ENCODE measurements at places on chromosomes 13 and 19. TPM values are rescaled to one million over a fixed set of nuclear protein-coding genes. Genes with fewer than 3 reads are reported as not detected.
A peak's percentile ranks its signal among the peaks of the same experiment; 100 is the strongest.

The LIM2 gene
- not detected for polyA plus RNA-seq

DNA sequence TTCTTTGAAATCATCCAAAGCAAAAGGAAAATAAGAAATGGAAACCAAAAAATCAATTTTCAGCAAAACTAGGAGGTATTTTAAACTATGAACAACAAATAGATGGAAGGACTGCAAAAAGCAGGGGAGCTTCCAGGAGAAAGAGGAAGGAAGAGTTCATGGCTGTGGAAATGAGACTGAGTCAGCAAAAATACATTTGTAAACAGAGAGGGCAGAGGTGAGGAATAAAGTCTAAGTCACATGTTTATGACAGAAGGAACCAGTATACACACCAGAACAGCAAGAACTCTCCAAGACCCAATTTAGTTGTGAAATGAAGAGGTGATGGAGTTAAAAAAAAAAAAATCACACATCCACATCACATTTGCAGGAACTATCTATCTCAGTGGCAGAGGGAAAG, 69.6 kb downstream of the RNASEH2B start:
- no peak for DNase-seq

DNA sequence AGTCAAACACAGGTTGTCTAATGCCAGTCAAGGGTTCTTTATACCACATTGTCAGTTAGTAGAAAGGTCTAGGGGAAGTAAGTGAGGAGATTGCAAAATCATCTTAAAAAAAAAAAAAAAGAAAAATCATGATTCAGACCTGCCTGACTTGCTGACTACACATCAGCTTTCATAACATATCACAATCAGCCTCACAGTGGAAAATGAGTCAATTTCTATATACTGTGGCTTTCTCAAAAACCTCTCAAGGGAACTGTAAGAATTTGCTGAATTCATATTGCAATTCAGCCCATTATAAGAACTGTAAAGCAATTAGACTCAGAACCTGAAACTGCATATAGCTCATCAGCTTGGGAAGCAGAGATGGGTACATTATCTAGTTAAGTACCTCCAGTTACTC, 75.3 kb upstream of the GPC6 start:
- DNase-seq, result no peak

The ZNF208 gene
- polyA plus RNA-seq, result 4.0 TPM

DNA sequence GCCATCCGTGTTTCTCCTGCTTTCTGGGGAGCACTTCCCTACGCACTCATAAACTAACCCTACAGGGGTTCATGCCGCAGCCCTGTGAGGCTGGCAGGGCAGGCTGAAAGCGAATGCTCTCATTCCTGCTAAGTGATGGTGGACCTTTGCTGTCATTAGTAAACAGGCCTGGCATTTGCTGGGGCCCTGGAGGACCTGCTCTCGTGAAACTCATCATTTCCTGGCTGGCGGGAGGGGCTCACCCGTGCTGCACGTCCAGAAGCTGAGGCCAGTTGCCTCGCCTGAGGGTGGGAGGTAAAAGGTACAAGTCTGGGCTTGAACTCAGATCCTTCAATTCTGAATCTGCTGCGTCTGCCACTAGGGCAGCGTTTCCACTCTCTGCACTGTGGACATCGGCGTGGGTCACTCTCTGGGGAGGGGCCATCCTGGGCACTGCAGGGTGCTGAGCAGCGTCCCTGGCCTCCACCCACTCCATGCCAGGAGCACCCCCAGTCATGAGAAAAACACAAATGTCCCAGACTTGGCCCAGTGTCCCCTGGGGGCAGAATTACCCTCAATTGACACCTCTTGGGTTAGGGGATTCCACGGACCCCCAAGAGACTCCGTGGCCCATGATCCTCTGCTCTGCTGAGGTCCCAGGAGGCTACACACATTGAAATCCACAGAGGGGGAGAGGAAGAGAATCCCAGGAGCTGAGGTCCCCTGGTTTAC, 7.0 kb downstream of the MOB3A start:
- peak; percentile 82 for DNase-seq

DNA sequence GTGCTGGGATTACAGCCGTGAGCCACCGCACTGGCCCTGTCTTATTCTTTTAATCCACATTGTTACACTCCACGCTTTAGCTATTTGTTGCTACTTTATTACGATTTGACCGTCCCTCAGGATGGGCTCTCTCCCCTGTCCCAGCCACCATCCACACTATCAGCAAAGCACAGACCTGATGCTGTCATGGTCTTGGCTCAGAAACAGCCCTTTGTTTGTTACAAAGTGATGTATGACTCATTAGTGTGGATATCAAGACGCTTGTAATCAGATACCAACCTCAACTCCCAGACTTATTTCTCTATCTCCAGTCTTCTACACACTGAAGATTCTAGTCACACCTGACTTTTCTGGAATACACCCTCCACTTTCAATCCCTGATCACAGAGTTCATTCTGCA, 84.6 kb upstream of the FREM2 start:
- DNase-seq, result no peak

GRCh38 chr13:25927932-25928331, 123.9 kb downstream of the SHISA2 start:
- no peak for DNase-seq

The FTL gene
- polyA plus RNA-seq, result 534 TPM

DNA sequence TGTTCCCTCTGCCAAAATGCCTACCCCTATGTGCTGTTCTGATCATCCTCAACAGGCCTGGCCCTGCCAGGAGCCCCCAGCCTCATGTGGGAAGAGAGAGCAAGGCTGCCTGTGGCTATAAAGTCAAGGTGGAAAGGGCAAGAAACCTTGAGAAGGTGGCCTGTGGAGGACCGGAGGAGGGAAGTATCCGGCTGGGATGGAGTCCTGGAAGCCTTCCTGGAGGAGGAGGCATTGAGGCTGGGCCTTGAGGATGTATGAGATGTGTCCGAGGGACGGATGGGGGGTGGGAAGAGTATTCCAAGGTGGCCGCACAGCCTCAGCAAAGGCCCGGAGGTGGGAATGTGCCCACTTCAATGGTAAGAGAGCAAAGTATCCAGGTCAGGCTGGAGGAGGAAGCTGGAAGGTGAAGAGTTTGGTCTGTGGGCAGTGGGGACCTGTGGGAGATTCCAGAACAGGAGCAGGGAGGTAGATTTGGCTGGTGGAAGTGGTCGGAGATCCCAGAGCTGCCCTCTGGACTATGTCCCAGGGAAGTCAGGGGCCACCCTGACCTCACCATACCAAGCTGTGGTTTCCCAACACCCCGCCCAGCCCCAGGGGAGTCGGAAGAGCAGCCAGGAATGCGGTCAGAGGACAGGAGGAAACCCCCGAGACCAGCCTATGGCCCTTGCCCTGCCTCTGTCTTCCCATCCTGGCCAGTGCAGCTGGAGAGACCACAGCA, 3.0 kb upstream of the PLIN4 start:
- no peak for DNase-seq

- DNase-seq, result no peak
These were observed 10.8 kb downstream of the CEACAM18 start for GRCh38 chr19:51489113-51489512.

DNA sequence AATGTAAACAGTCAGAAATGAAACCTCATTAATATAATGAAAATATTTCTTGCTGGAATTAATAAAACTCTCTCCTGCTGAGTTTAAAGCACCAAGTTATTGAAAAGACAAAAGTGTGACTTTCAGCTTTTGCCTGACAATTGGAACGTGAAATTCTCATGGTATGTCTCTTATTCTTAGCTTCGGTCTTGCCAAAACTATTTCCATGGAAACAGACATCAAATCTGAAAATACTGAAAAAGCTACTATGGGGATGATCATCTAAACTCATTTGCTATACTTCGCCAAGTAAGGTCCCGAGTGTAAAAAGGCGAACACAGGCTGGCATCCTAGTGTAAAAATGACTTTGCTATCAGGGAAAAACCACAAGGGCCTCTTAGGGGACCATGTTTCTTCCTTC, 22.8 kb downstream of the HTR2A start:
- DNase-seq, result no peak

The CTXN1 gene
- polyA plus RNA-seq, result not detected

The OR7D2 gene
- not detected for polyA plus RNA-seq

GRCh38 chr13:41232578-41233480, 30.5 kb downstream of the MTRF1 start:
- DNase-seq, result no peak

The SLC44A2 gene
- polyA plus RNA-seq, result 245 TPM

DNA sequence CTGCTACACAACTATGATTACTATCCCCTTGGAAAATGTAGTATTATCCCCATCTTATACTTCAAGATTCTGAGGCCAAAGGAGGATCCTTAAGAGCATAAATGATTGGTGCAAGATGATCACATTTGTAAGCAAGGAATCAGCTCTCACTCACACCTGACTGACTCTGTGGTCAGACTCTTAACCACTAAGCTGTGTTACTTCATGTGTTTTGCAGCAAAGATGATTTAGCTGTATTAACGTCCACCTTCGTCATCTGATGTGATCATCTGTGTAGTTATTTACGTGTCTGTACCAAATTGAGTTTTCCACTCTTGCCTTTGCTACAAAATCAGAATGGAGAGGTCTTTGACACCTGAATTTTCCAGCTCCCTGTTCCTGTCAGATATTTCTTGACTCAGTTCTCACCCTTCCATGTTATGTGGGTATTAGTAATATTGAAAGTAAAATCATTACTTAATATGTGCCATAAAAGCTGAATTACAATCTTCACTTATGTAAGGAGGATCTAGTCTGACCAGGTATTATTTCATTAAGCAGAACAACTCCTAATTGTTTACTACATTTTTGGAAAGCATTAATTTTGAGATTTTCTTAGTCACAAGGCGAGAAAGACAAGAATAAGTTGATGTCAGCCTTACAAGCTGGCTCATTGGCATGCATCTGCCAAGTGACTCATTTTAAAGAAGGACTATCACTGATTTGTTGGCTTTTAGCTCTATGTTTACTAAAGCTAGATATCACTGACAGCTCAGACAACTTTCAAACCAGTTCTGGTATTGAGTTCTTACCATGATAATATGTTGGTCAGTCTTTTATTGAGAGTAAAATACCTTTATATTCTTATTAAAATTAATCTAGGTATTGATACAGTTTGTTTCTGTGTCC, 1279.8 kb upstream of the PCDH9 start:
- peak; percentile 33 for DNase-seq

The PABPC3 gene
- 0.06 TPM for polyA plus RNA-seq

The TUBA3C gene
- polyA plus RNA-seq, result not detected

GRCh38 chr19:46155237-46155636, 7.2 kb downstream of the IGFL2 start:
- DNase-seq, result no peak

The XRCC1 gene
- 34.6 TPM for polyA plus RNA-seq

Data from B cell (primary cell).